ENCODE measurements at places on chromosomes 1 and 21.

DNA sequence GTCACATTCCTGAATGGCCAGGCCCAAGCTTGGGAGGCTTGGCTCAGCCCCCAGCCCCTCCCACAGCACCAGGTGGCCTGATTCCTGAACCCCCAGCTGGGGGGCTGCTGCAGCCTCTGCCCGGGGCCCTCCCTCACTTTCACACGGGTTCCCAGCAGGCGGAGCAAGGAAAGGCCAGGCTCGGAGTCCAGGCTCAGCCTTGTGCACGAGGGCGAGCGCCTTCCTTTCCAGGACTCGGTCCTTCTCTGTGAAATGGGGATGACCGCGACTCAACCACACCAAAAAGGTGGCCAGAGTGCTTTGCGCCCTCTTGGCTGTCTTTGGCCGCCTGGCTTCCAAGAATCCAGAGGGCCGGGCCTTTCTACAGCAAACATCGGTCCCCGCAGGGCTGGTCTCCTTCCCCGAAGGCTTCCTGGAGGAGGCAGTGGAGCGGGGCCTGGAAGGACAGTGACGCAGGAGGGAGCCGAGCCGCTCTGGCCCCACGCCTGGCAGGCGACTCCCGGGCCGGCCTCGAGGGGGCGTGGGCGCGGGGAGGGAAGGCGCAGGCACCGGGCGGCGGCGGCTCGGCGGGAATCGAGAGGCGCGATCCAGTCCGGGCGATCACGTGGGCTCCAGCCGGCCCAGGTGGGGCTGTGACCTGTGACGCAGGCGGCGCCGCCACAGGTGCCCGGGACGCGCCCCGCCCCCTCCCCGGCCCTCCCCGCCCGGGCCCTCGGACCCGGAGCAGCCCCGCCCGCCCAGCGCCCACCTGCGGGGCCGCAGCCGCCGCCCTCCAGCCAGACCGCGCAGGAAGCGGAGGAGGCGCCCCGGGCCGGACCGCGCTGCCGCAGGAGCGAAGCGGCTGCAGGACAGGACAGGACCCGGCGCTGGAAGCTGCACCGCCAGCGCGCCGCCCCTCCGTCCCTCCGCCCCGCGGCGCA is at the start of gene ARHGEF16:
Gene ARHGEF16, plus strand, starts transcription at position 775 of the 920 bp plus-strand sequence. CDS start 8,420 bp downstream, outside the sequence.
- H3K4me1 ChIP-seq, result peaks cover 38% of the 10 kb centered on the region
- peak within 1 kb of the TSS; percentile 74 for H3K27ac ChIP-seq
- peak within 1 kb of the TSS; percentile 60 for H3K4me3 ChIP-seq
- no peaks in the 10 kb centered on the region for H3K27me3 ChIP-seq
- no peaks in the 10 kb centered on the region for H3K36me3 ChIP-seq
- no peak for DNase-seq

GRCh38 chr1:45429561-45430159 is 61.3 kb downstream of the TESK2 start:
- no peaks in the 10 kb centered on the region for H3K36me3 ChIP-seq
- DNase-seq, result no peak
- H3K27ac ChIP-seq, result no peak overlapping the region

GRCh38 chr1:8604041-8604945 is 213.1 kb downstream of the RERE start:
- DNase-seq, result no peak
- no peak overlapping the region for H3K27ac ChIP-seq
- no peaks in the 10 kb centered on the region for H3K27me3 ChIP-seq
- no peak overlapping the region for H3K4me3 ChIP-seq

- H3K4me1 ChIP-seq, result no peaks in the 10 kb centered on the region
- DNase-seq, result no peak
- no peak overlapping the region for H3K27ac ChIP-seq
- no peak overlapping the region for H3K4me3 ChIP-seq
- H3K27me3 ChIP-seq, result no peaks in the 10 kb centered on the region
Observed at GRCh38 chr1:236090741-236091147, 25.9 kb upstream of the NID1 start.

DNA sequence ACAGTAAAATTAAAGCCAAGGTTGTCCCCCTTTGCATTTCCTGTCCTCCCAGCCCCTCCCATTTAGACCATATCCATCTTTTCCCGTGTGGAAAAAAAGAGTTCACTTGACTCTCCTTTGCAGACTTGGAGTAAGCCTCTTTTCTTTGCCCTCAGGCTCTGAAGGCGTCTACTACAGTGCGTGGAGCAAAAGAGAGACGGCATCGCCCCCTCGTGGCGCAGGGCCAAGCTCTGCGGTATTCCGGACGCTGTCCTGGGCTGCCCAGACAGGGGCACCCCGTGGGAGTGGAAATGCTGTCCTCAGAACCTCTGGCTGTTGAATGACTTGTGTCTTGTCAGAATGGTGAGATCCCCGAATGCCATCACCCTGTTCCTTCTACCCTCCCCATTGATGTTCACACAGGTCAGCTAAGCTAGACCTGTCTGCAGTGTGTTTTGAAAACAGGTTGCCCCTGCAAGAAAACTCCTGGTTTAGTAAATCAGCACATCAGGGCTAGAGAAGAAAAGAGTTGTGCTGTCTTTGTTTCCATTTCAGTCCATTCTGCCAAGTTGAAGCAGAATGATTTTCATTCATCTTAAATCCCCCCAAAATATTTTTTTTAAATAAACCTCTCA is 12.3 kb upstream of the GJA8 start:
- no peak overlapping the region for H3K27ac ChIP-seq
- no peak for DNase-seq
- H3K4me1 ChIP-seq, result no peaks in the 10 kb centered on the region

GRCh38 chr1:61818992-61819391 is 76.7 kb downstream of the PATJ start:
- H3K4me3 ChIP-seq, result no peak overlapping the region
- no peak for DNase-seq
- H3K36me3 ChIP-seq, result peaks cover 17% of the 10 kb centered on the region
- H3K27me3 ChIP-seq, result no peaks in the 10 kb centered on the region
- no peak overlapping the region for H3K27ac ChIP-seq
- no peaks in the 10 kb centered on the region for H3K4me1 ChIP-seq

DNA sequence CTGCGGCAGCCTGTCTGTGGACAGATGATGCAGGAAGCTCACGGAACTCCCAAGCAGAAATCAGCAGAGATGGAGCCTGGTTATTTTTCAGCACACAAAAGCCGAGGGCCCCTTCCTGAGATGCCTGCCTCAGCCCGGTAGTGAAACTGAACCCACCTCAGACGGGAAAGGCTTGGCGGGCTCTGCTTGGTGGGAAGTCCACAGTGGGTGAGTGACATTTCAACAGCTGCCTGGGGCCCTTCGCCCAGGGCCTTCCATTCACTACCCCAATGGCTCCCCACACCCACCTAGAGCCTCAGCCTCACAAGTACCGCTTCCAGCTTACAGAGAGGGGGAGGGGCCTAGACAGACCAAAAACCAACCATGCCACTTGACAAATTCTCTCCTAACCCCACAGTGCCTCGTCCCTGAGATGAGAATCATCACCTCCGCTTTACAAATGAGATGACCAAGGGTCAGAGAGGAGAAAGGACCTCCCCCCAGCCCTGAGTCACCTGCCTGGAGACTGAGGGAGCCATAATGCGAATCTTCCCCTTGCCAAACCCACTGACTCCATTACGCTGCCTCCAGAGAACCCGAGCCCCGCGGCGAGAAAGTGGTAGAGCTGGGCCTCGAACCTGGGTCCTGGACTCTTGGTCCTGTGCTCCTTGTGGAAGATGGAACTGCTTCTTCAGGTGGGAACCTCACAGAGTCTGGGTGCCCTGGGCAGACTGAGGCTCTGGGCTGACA is 3.4 kb upstream of the ECE1 start:
- H3K4me1 ChIP-seq, result peaks cover 89% of the 10 kb centered on the region
- no peak for DNase-seq
- H3K27ac ChIP-seq, result peak overlapping the region; percentile 65
- no peaks in the 10 kb centered on the region for H3K36me3 ChIP-seq
- H3K4me3 ChIP-seq, result no peak overlapping the region
- no peaks in the 10 kb centered on the region for H3K27me3 ChIP-seq

- peaks cover 48% of the 10 kb centered on the region for H3K4me1 ChIP-seq
- H3K4me3 ChIP-seq, result peak overlapping the region; percentile 23
- peak overlapping the region; percentile 92 for H3K27ac ChIP-seq
- no peak for DNase-seq
Observed at GRCh38 chr1:108830119-108831008, 26.5 kb downstream of the AKNAD1 start.

DNA sequence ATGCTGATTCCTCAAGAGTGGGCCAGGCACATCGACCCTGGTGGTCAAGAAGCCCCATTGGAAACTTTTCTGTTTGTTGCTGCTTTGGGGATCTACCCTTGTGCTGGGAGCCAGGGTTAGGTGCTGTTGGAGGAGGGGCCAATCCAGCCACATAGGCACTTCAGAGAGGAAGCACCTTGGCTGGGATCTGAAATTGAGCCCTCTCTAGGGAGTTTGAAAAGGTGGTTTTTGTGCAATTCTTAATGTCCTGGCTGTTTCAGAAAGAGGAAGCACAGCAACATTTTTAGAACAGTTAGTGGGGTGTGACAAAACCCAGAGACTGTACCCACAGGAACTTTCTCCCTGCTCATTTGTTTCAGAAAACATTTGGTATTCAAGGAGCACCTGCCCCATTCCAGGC is 17.2 kb upstream of the BEND5 start:
- DNase-seq, result no peak
- H3K27ac ChIP-seq, result no peak overlapping the region
- no peaks in the 10 kb centered on the region for H3K27me3 ChIP-seq
- no peaks in the 10 kb centered on the region for H3K36me3 ChIP-seq
- H3K4me1 ChIP-seq, result peaks cover 11% of the 10 kb centered on the region
- no peak overlapping the region for H3K4me3 ChIP-seq

DNA sequence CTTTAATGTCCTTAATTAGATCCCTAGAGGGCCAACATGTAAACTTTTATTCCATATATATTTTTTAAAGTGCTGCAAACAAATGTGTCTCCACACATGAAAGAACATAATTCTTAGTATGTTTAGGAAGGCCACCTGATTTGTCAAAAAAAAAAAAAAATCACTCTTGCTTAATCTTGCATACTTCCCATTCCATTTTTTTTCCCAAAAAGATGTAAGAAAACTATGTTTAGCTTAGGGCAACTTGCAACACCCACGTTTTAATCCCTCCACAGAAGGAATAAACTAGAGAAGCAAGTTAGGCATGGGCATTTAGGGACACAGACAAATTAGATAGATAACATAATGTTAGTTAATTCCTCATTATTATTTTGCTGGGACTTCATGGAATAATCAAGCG is 5.6 kb downstream of the YOD1 start:
- DNase-seq, result no peak
- no peak overlapping the region for H3K4me3 ChIP-seq
- no peaks in the 10 kb centered on the region for H3K36me3 ChIP-seq
- H3K4me1 ChIP-seq, result peaks cover 43% of the 10 kb centered on the region
- H3K27ac ChIP-seq, result no peak overlapping the region

GRCh38 chr1:27835501-27835900 is 4.9 kb downstream of the PPP1R8 start:
- H3K36me3 ChIP-seq, result peaks cover 12% of the 10 kb centered on the region
- peaks cover 28% of the 10 kb centered on the region for H3K4me1 ChIP-seq
- no peak overlapping the region for H3K27ac ChIP-seq

DNA sequence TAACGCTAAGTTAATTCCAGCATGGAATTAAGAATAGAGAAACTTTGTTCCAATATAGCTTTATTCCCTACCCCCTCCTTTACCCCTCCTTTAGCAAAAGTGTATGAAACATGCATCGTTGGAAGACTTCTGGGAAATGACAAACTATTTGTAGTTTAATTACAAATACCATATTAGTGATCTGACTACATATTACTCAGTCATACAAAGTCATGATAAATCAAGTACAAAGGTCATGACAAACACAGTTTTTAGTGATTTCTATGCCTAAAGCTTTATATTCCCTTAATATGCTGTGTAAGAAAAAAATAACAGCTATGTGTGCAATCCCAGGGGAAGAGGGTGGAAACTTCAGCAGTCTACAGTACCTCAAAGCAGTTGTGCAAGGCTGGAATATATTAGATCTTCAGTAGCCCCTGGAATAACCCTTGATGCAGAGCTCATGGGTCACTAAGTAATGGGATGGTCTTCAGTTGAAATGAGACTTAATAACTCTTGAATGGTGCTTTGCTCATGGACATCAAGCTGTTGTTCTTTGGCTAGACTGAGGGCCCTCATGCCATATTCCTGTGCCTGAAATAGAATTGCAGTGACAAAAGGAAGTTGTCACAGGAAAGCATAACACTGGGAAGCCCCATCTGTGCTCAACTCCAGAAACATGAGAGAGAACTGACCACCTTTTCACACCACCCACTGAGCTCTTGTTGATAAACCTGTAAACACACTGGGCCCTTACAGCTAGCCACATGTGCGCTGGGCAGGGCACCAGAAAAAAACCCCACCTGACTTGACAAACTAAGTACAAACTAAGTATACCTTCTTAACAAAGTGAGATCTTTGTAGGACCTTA is 25.3 kb downstream of the ZMYND12 start:
- no peak overlapping the region for H3K4me3 ChIP-seq
- no peak for DNase-seq
- no peaks in the 10 kb centered on the region for H3K27me3 ChIP-seq
- H3K4me1 ChIP-seq, result no peaks in the 10 kb centered on the region
- no peaks in the 10 kb centered on the region for H3K36me3 ChIP-seq

DNA sequence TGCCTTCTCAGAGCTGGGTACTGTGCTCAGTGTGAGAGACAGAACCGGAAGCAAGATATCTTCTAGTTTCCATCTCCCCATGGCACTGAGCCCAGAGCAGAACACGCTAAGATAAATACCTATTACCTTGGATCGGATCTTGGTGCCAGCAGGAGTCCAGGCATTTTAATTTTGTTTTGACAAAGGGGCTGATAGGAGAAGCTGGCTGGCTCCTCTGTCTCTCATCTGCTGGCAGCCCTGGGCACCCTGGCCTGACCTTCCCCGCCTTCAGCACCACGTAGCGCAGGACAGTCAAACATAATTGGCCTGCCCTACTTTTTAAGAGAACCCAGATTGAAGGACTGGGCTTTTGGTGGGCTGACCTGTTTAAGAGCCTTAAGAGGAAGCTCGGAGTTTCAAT is 160.7 kb upstream of the KLHDC7A start:
- no peaks in the 10 kb centered on the region for H3K36me3 ChIP-seq
- no peak for DNase-seq
- no peaks in the 10 kb centered on the region for H3K4me1 ChIP-seq
- H3K27me3 ChIP-seq, result no peaks in the 10 kb centered on the region
- H3K4me3 ChIP-seq, result no peak overlapping the region
- no peak overlapping the region for H3K27ac ChIP-seq

DNA sequence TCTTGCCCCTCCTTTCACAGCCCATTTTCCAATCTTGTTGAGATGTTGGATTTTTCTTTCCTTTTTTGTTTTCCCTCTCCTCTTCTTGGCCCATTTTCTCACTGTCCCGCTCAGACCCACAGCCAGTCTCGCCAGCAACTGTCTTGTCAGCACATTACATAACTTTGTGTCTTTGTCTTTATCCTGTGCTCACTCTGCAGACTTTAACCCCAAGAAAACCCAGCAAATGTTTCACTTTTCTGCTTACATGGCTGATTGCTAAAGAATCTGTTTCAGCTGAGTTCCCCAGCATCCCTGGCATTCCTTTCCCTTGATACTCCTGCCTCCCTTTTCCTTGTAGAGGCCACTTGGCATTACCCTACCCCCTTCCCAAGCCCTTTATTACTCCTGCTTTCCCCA is 74.6 kb downstream of the ZNF648 start:
- no peaks in the 10 kb centered on the region for H3K27me3 ChIP-seq
- no peaks in the 10 kb centered on the region for H3K36me3 ChIP-seq
- H3K27ac ChIP-seq, result no peak overlapping the region
- no peak overlapping the region for H3K4me3 ChIP-seq

Data from vagina (tissue), 2 donors.